Stimulated activated CD8-positive, alpha-beta memory T cell treated with anti-CD3 and anti-CD28 coated beads, Interleukin-4, amount 100 ng/mL, for 4 hours (primary cell): ENCODE measurements at places on chromosomes 4 and X.

- DNase-seq: no peak
These were observed 18.2 kb downstream of the MRPL1 start for GRCh38 chr4:77880784-77881183.

DNA sequence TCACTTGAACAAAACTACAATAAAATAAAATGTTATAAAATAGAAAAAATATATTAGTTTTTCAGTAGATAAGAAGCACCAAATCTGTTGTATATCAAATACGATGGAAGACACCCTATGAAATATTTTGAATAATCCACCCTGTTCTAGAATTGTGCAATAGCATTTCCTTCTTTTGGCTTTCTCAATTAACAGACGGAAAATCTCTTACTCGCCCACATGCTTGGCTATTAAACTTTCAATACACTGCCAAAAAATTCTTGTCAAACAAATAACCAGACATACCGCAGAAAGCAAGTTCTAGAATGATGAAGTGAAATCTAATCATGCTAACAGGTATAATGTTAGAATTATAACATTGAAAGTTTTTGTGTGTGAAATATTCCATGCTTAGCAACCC is 671.6 kb upstream of the SLIT2 start:
- no peak for DNase-seq

DNA sequence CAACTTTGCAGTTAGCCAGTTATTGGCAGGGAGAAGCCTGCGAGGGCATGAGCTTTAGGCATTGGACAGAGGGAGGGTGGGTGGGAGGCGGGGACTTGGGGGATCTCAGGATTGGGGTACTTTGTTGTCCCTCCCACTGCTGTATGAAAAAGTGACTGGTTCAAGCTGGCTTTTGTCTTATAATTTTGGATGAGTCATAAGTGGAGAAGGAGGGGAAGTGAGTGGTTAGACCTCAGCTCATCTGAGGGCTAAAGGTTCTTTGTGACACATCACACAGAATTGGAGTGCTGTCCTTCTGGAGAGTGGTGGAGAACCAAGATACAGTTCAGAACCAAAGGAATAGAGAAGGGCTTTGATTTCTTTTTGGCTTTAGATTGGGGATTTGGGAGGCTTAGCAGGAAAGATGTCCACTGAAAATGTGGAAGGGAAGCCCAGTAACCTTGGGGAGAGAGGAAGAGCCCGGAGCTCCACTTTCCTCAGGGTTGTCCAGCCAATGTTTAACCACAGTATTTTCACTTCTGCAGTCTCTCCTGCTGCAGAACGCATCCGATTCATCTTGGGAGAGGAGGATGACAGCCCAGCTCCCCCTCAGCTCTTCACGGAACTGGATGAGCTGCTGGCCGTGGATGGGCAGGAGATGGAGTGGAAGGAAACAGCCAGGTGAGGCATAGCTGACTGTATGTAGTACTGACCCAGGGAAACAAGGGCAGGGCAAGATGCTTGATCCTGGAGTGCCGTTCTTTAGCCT is at the start of gene SLC4A4:
TSS of gene SLC4A4 (plus strand) at position 175 of the 748 bp plus-strand sequence.
- no peak for DNase-seq

GRCh38 chr4:9704551-9705332 is 76.7 kb upstream of the DRD5 start:
- DNase-seq: no peak

DNA sequence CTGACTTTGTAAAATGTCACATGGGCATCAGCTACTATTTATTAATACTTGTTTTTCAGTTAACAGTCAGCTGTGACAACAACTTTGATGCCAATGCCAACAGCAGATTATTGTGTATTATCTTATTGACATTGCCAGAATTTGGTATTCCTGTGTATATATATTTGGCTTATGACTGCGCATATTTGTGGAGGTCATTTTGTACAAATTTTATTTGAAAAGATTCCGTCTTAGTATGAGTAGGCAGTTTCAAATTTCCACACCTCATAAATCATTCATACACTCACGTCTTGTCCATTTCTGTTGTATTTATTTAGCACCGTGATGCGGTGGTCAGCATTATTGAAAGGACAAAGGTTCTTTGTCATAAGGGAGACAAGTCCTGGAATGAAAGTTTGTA is 558.2 kb upstream of the NDST4 start:
- no peak for DNase-seq

DNA sequence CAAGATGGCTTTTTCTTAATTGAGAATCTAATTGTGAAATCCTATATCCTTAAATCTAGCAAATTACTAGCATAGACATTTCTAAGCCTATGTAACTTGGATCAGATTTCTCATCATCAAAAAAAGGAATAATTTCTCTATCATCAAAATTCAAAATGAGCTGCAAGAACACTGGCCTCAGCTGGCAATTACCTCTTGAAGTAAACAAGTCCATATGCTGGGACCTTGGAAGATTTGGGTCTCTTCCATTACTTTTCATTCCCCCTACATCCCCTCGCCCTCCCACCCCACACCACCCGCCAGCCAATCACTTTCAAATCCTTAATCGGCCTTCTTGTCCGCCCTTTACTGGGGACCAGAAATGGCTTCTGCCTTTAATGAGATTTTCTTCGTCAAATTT is 23.3 kb upstream of the MBTPS2 start:
- no peak for DNase-seq

DNA sequence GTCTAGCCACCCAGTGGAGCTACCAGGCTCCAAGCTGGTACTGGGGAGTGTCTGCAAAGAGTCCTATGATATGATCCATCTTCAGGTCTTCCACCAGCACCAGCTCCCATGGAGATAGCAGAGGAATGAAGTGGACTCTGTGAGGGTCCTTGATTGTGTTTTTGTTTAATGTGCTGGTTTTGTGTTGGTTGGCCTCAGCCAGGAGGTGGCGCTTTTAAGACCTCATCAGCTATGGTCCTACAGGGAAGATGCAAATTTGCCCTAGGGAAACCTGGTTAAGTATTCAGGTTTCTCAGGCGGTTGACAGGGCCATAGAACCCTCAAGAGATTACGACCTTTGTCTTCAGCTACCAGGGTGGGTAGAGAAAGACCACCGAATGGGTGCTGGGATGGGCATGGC is 1141.1 kb downstream of the STIM2 start:
- no peak for DNase-seq

- DNase-seq: no peak
These were observed 186.0 kb downstream of the MGST2 start for GRCh38 chr4:139851639-139852038.

- no peak for DNase-seq
These were observed 87.2 kb upstream of the PITX2 start for GRCh38 chr4:110710070-110710469.

- DNase-seq: no peak
These were observed 78.1 kb upstream of the PAGE3 start for GRCh38 chrX:55342533-55343501.

DNA sequence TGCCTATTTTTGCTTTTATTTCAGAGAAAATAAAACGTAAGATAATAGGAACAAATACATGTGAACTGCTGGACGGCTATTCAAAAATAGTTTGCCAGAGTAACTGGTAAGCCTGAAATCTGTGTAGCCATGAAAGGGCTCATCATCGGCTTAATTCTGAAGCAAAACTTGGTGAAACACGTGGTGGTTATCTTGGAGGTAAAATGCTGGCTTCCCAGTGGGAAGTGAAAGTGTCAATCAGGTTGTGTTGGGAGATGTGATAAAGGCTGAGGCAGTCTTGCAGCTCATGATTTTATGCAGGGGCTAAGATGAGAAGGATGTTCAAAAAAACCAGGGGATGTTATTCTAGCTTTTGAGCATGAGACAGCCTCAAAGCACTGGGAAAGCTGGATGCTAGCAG is 36.1 kb upstream of the TLR2 start:
- no peak for DNase-seq

DNA sequence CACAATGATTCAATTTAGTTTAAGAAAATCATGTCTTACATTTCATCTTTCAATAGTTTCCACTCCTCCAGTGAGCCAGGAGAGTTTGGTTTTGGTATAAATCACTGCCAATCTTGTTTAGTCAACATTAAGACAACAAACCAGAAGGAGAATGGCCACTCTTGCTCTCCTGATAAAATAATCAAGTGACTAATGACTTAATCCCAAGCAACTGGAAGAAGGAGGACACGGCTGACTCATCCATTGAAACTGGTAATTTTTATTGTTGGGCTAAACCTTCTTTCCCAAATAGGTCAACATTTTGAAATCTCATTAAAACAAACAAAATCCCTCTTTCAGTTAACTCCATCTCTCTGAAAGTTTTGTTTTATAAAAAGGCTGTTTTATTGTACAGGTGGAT is 230.2 kb downstream of the CLCN4 start:
- no peak for DNase-seq

- DNase-seq: no peak
These were observed 152.9 kb downstream of the RTL3 start for GRCh38 chrX:78506248-78506647.

DNA sequence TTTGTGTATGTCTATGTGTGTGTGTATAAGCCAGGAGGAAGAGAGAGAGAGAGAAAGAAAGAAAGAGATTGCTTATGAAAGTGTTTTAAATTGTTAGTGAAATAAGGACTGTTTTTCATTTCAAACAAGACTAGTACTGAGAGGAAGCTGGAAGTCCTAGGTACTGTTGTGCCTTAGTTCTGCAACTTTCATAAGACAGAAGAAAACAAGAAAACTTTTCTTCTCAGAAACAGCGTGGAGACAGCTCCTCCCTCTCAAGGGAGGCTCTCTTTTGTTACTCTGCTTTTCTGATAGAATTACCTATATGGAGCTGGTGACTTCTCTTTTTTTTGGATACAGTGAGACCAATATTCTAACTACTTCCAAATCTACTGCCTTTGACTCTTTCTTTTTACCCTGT is 62.5 kb downstream of the BANK1 start:
- DNase-seq: no peak

DNA sequence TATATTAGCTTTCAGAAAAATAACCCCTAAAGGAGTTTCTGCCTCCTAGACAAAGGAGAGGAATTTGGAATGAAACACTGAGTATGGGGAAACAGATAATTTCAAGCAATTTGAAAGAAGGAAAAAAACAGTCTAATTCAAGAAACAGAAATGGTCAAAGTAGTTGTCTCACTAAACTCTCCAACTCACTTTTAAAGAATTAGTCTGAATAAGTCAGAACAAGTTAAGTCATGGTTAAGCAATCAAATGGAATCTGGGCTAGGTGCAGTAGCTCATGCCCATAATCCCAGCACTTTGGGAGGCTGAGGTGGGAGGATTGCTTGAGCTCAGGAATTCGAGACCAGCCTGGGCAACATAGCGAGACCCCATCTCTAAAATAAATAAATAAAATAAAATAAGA is 95.7 kb upstream of the GRIA3 start:
- no peak for DNase-seq

GRCh38 chr4:149183638-149184037 is 632.0 kb downstream of the IQCM start:
- no peak for DNase-seq

GRCh38 chrX:35858361-35858760 is 60.2 kb downstream of the MAGEB16 start:
- DNase-seq: no peak
